ENCODE measurements at places on chromosomes 3 and 15.
A peak's percentile ranks its signal among the peaks of the same experiment; 100 is the strongest.

GRCh38 chr3:169405076-169405475, 258.4 kb downstream of the MECOM start:
- DNase-seq = no peak

DNA sequence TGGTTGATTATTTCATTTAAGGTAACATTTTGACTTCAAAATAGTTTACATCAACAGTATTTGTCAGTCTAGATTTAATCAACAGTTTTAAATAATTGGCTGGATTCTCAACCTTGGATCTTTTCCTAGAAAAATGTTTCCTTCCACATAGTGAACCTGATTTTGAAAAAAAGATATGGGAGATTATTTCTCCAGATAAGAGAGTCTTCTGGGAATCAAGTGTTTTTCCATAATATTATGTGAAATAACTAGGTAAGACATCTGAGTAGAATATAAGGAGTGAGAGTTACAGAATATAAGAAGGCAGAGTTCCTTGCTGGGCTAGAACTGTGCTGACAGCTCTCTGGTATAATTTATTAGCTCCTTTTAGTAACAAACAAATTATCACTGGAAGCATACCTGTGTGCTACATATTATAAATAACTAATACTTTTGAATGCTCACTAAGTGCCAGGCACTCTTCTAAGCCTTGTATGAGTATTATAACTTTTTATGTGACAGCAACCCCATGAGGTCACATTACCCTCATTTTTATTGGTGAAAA, 18.8 kb upstream of the TNFSF10 start:
- DNase-seq = no peak

GRCh38 chr3:45599424-45599886, 4.9 kb downstream of the LIMD1 start:
- DNase-seq = no peak

DNA sequence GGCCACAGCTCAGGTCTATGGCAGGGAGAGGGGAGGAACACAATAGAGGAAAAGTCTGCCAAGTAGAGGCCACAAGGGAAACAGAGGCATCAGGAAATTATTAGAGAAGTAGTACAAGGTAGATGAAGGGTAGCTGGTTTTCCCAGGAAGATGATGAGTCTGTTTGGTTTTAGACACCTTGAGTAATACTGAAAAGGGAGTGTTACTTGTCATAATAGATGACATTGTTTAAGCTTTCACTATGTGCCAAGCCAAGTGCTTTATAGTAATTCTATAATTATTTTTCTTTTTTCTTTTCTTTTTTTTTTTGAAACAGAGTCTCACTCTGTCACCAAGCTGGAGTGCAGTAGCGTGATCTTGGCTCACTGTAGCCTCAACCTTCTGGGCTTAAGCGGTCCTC, 13.7 kb downstream of the PXK start:
- no peak for DNase-seq

- no peak for DNase-seq
Observed at GRCh38 chr3:101836652-101837598, 12.4 kb upstream of the NFKBIZ start.

DNA sequence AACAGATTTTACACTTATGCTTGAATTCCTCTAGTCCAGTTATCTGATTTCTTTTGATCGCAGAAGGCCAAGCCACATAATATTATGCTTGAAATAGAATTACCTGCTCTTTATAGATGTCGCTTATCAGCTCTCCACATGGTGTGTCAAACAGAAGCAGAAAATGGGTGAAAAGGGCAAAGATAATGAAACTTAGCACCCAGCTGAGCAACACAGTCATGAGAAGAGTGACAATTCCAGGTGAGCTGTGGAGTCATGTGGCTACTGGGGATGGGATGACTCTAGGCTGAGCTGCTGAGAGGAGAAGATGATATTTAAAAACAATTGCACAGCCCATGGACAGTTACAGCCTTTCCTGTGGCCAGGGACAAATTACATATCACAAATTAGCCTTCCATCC, 398.7 kb upstream of the PDZRN3 start:
- no peak for DNase-seq

GRCh38 chr3:121926380-121926779, 32.2 kb downstream of the SLC15A2 start:
- DNase-seq = no peak

GRCh38 chr3:99943931-99944761, 126.5 kb downstream of the CMSS1 start:
- no peak for DNase-seq

DNA sequence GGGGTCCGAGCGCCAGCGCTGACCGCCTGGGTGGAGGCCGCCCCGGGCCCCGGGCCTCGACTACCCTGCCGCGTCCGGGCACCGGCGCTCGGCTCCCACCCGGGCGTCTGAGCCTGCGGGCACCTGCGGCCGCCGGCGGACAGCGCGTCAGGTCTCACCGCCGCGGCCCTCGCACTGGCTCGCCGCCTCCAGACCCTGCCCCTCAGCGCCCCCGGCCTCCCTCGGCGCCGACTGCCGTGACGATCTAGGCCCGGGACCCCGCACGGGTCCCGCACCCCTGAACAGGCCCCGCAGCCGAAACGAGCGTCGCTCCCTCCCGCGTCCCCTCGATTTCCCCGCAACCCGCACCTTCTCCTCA, 297 bp downstream of the PRC1 start:
- DNase-seq = no peak

DNA sequence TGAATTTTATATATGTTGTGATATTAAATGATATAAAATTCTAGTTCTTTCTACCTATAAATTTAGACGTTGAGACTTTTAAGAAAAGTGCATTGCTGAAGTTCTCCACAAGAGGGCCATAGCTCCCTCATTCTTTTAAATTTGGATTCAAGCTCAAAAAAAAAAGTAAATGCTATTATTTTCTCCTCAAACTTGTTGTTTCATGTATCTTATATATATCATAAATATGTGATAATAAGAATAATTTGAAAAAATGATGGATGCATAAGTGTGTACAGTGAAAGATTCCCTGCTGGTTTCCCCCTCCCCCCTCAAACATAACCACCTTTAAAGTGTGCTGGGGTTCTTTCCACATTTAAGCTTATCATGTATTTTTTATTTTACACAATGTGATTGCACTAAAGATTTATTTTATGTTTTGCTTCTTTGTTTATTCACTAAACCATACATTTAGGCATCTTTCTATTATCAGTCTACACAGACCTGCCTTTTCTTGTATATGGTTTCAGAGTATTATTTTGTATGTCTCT, 769.4 kb upstream of the GOLIM4 start:
- peak; percentile 56 for DNase-seq
